Nasal cavity respiratory epithelium epithelial cell of viscerocranial mucosa (primary cell): ENCODE measurements at places on chromosomes 3 and 15. TPM values are rescaled to one million over a fixed set of nuclear protein-coding genes. Genes with fewer than 3 reads are reported as not detected.

ABCF3 gene
- 68.0 and 69.3 TPM in 2 replicates for total RNA-seq

MEIS2 gene
- 14.7 and 15.9 TPM in 2 replicates for total RNA-seq

TEX55 gene
- not detected in 2 replicates for total RNA-seq

ANKRD63 gene
- not detected in 2 replicates for total RNA-seq

CYP1A2 gene
- not detected in 2 replicates for total RNA-seq

STRA6 gene
- total RNA-seq: 0.34 and 3.5 TPM in 2 replicates

DET1 gene
- 3.4 and 3.8 TPM in 2 replicates for total RNA-seq
